ENCODE measurements at places on chromosomes 1 and 21.

DNA sequence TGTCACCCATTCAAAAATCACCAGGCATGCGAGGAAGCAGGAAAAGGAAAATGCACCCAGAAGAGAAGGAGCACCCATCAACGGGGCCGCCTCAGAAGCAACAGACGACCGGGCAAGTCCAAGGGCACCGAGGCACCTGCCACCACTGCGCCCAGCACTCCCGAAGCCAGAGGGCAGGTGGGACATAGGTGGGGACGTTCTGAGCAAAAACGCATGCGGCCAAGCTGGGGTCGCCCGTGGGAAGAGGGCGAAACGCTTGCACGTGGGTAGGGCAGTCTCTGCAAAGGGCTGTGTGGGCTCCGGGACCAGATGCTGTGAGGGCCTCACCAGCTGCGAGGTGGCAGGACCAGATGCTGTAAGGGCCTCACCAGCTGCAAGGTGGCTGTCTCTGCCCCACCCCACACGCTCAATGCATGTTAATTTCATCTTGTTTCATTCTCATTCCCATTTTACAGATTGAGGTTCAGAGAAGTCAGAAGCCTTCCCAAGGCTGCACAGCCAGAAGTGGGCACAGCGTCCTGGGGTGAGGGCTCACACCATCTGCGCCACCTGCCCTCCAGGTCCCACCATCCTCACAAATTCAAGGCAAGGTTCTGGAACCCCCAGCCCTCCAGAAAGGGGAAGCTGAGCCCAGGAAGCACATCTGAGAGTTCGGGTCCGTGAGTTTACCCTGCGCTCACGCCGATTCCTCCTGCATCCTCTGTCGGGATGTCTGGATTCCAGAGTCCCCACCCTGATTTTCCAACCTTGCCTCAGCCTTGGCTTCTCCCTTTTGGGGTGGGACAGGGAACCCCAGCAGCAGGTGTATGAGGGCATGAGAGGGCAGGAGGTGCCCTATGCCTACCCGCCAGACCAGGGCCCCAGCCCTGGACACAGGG, 8.2 kb upstream of the SAMD11 start:
- no peak for DNase-seq

DNA sequence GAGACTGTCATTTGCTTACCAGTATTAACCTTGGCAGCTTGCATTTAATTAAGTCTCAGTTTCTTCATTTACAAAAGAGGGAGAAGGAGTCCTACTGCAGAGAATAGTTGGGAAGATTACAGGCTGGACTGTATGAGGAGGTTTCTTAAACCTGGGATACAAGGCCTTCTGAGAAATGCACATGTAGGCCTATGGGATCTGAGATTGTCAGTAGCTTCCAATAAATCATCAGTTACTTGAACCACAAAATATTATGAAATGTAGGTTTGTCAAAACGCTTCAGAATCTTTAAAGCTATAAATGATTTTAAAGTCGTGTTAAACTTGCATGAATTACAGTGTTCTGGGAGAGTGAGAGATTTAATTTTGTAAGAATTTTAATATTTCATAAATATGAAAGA, 69.6 kb downstream of the NRIP1 start:
- DNase-seq = no peak

DNA sequence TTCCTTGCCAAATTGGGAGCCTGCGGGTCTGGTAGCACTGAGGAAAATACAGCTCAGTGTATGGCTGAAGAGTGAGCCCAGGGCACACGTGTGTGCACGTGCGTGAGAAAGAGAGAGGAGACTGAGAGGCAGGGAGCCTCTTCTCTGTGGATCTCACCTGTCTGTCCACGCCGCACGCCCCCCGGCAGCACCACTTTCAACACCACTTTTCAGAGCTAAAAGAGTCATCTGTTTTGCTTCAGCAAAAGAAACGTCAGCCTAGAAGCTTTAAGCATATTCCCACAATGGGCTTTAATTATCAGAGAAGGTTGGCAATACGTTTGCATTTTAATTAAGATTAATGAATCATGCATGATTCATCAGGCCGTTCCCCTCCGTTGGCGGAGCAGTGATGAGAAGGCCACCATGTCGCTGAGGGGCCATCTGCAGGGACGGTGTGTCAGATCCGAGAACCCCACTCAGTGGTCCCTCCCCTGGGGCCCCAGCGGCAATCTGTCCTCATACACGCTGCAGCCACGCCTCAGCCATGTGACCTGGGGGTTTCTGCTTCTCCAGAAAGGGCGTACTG, 56.8 kb downstream of the SIK1 start:
- DNase-seq = no peak

GRCh38 chr1:116693759-116694480, 26.4 kb upstream of the IGSF3 start:
- DNase-seq = no peak

DNA sequence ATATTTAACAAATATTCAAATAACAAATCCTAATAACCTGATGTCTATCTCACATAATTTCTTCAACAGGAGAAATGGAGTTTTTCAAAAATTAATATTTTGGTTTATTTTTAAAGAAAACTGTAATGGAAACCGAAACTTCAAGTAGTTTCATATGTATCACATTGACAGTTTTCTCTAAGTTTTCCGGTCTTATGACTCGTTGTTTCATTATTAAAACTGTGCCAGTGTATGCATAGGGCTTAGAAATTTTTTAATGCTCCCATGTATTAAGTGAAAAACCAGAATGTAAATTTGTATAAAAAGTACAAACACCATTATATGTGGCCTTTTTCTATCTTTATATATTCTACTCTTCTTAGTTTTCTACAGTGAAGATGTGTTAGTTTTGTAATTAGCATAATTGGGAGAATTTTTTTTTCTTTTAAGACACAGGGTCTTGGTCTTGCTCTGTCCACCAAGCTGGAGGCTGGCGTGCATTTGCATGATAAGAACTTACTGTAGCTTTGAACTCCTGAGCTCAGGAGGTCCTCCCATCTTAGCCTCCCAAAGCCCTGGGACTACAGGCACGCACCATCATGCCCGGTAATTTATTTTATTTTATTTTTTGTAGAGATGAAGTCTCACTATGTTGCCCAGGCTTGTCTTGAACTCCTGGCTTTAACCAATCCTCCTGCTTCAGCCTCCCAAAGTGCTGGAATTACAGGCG, 43.9 kb upstream of the SAMSN1 start:
- DNase-seq = no peak

DNA sequence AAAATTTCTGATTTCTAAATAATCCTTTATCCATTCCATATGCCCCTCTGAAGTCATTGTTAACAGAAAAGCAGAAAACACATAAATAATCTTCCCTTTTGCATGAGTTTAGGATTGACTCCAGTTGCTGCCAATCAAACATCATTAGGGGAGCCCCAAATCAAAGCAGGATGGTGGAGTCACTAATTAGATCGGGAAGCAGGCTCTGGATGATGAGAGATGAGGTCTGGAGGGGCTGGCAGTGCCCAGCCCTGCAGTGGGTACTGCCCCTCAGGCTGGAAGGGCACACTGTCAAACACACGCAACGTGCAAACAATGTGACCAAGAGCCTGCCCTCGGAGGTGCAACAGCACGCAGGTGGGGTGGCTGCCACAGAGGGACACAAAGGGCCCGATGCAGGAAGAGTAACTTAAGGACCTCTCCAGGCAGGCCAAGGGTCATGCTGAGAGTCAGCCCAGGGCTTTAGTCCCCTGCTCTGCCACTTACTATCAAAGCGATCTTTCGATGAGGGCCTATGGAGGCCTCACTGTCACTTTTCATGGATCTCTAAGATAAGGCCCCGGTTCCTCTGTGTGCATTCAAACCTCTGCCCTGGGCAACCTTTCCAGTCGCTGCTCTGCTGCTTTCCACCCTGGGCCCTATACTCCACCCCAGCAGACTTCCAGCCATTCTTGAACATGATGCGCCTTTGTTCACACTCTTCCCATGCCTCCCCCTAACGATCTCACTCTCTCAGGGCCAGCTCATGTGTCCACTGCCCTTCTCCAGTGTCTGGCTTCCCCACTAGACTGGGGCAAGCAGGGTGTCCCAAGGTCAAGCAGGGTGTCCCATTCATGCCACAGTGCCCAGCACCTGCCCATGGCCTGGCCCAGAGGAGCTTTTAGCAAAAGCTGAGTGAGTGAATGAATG, 98.9 kb downstream of the DMRTB1 start:
- no peak for DNase-seq

DNA sequence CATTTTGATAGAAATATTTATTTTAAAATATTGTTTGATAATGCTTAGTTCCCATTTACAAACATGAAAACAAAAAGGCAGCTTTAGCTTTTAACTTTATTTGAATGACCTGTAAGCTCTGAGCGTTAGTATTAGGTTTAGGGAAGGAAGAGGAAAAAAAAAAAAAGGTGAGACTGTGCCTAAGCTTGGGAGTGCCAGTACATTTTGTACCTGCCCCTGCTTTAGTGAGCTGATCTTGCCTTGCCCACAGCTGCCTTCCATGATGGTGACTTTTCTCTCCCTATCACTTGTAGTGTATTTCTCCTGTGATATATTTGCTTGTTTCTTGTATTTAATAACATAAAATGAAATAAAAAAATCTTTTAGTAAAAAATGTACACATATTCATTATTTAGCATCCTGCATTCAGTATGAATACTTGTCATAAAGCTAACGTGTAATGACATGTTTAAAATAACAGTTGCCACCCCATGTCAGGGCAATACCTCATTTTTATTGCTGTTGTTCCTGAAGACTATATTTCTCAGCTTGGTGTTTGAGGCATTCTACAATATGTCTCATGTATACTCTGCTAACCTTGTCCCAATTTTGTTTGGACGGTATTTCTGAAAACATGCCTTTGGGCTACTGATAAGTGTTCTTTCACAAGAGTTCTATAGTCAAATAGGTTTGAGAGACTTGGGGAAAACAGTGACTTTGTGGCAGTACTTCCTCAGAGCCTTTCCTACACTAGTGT, 76.3 kb downstream of the NEK7 start:
- no peak for DNase-seq

- DNase-seq = no peak
These were observed 74.8 kb downstream of the NOS1AP start for GRCh38 chr1:162144268-162144667.

DNA sequence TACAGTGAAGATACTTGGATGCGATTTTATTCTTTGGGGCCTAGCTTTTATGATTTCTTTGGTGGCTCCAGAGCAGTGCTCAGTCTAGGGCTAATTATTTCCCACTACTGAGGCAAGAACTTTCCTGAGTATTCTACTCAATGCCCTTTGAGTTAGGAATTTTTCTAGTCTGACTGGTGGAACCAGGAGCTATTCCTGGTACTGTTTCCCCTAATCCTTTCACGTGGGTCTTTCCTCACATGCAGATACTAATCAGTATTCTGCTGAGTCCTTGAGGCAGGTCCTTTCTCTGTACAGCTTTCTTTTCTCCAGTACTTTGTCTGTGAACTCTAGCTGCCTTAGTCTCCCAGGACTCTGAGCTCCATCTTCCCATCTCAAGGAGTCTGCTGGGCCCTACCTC, 76.7 kb downstream of the TRIM11 start:
- no peak for DNase-seq

DNA sequence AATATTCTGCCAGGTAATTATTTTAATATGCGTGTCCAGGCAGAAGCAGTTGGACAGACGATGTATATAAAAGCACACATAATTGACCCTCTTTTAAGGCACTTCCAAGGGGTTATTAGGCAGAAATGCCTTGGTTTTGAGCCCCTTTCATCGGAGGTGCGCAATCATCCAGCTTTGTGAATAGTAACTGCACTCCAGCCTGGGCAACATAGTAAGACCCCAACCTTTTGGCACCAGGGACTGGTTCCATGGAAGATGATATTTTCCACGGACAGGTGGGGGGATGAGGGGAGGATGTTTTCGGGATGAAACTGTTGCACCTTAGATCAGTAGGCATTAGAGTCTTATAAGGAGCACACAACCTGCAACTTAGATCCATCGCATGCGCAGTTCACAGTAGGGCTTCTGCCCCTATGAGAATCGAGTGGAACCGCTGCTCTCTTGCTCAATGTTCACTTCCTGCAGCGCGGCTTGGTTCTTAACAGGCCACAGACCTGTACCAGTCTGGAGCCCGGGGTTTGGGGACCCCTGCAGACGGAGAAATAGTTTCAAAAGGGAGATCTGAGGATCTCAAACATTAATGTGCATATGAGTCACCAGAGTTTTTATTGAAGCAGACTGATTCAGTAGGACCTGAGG, 1.8 kb upstream of the MCOLN2 start:
- DNase-seq = no peak

- DNase-seq = no peak
These were observed 79.8 kb downstream of the PKN2 start for GRCh38 chr1:88763649-88764406.

DNA sequence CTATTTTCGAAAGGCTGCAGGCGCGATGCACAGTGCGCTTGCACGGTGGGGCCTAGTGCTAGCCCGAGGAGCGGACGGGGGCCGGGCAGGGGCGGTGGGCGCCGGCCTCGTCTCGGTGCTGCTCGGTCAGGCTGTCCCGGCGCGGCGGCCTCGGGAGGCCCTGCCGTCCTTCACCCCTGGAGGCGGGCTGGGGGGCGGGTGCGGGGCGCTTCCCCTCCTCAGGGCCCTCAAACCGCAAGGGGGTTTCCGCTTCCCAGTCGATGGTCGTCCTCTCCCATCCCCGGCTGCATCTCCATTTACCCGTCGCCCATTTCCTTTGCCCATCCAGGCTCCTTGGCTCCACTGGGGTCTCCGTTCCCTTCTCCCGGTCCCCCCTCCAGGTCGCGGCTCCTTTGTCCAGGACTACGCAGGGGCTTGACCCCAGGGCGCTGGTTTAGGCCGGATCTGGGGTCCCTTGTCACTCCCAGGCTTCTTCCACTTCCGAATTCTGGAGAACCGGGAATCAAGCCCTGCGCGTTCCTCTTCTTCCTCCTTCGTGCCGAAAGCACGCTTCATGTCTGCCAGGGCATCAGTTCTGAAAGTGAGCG, 196.3 kb upstream of the LMO4 start:
- no peak for DNase-seq

DNA sequence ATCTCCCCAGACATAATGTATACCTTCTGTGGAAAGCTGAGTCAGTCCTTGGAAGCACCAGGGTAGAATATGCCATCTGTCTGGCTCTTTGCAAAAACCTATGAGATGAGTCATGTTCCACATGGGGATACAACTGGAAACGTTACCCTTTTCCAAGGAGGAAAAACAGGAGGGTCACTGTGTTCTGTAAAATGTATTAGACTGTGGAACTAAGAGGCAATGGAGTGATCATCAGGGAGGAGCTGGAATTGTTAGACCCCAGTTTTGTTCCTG, 16.1 kb upstream of the PSMD4 start:
- DNase-seq = no peak

DNA sequence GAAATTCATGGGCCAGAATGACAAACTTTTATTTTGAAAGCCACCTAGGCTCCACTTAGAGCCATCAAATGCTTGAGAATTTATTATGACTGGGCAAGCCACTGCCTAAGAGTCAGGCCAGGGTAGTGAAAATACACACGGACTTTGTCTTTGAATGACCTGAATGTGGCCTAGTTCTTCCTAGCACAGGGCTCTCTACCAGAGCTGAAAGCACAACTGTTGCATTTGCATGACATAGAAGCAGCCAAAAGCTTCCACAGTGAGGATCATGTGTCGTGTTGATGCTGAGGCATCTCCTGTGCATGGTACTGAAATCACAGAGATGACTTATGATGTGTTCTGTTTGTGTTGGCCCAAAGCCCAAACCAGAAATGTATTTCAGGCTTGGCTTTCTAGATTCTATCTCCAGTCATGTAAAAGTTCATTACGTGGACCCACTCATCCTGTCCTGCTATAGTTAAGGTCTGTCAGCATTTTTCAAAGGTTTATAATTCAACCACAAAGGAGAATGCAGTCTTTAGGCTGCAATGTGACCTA, 164.0 kb upstream of the UBE2U start:
- no peak for DNase-seq

- no peak for DNase-seq
These were observed at the start of gene KCNA2 for GRCh38 chr1:110605901-110606656. Gene KCNA2 (minus strand): TSS chr1:110606358. CDS start chr1:110604782, 1,576 bp downstream.
